ENCODE measurements at places on chromosomes 16 and 17.

GRCh38 chr16:56647641-56648431, 3.9 kb upstream of the MT1B start:
- DNase-seq = peak; percentile 82

DNA sequence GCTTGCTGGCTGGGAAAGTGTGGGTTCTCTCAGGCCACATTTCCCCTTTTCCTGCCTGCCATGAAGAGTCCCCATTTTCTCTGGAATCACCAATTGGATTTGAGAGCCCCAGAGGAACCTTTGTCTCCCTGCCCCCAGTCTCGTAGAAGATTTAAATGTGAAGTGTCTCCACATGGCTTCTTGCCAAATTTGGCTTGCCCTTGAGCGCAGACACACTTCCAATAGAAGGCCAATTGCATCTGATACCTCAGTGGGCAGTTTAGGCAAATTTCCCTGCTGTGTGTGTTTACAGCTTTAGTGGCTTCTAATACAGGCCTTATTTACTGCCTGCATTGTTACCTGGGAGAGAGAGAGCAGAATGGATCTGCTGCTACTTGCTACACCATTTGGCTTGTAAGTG, 29.7 kb downstream of the CDK5R1 start:
- DNase-seq = peak; percentile 50

- no peak for DNase-seq
Measured at GRCh38 chr16:89971495-89972243, 23.1 kb downstream of the DEF8 start.

- no peak for DNase-seq
Measured at GRCh38 chr16:30787613-30788378, 791 bp upstream of the ZNF629 start.

GRCh38 chr17:59007995-59008394, 98.7 kb downstream of the TRIM37 start:
- no peak for DNase-seq

- no peak for DNase-seq
Measured at GRCh38 chr16:15513156-15513555, 78.8 kb downstream of the BMERB1 start.

DNA sequence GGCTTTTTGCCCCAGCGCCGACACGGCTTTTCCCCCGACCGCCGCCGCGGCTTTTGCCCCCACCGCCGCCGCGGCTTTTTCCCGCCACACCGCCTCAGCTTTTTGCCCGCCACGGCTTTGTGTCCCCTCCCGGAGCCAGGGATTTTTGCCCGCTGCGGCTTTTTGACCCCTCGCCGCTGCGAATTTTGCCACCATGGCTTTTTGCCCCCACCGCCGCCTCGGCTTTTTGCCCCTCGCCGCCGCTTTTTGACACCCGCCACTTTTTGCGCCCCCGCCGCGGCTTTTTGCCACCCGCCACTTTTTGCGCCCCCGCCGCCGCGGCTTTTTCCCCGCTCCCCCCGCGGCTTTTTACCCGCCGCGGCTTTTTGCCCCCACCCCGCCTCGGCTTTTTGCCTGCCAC, 1342.5 kb downstream of the TP53TG3F start:
- DNase-seq = peak; percentile 1

DNA sequence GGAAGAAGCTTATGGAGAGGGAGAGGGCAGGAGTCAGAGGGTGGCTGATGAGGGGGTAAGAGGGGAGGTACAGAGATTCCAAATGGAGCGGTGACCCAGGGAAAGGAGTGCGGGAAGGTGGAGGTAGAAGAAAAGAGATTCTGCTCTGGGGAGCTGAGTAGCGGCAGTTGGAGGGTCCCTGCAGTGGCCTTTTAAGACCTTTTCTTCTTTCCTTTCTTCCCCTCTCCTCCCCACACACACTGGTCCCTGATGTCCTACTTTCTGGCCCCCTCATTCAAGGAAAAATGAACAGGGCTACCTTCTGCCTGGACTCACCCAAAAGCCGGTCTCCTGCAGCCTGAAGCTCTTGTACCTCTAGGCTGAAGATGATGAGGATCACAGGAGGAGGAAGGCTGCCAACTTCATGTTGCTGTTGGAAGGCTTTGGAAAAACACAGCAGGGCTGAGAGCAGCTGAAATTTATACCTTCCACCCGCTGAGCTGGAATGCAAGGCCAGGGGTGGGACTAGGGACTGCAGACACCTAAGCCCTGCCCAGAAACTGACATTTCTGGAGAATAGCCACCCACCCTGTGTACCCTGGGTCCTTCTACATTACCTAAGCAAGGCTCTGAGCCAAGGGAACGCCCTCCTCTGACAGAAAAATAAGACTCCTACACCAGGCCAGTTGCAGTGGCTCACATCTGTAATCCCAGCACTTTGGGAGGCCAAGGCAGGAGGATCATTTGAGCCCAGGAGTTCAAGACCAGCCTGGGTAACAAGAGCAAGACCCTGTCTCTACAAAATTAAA, 9.4 kb upstream of the HEATR6 start:
- peak; percentile 33 for DNase-seq

DNA sequence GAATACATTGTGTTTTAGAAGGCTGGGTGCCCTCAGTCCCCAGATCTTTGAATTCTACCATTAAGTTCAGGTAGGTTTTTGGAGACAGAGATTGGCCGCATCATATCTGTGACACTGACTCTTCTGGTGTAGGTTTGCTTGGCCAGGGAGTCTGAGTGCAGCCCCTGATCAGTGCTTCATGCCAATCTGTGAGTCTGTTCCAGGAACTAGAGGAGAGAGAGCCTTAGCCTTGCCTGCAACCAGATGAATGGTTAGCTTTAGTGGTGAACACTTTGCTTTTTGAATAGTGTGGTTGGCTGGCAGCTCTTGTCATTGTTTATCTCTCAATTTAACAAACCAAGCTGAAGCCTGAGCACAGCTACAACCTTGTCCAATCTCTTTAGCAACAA, 87.8 kb downstream of the PLXDC1 start:
- no peak for DNase-seq

DNA sequence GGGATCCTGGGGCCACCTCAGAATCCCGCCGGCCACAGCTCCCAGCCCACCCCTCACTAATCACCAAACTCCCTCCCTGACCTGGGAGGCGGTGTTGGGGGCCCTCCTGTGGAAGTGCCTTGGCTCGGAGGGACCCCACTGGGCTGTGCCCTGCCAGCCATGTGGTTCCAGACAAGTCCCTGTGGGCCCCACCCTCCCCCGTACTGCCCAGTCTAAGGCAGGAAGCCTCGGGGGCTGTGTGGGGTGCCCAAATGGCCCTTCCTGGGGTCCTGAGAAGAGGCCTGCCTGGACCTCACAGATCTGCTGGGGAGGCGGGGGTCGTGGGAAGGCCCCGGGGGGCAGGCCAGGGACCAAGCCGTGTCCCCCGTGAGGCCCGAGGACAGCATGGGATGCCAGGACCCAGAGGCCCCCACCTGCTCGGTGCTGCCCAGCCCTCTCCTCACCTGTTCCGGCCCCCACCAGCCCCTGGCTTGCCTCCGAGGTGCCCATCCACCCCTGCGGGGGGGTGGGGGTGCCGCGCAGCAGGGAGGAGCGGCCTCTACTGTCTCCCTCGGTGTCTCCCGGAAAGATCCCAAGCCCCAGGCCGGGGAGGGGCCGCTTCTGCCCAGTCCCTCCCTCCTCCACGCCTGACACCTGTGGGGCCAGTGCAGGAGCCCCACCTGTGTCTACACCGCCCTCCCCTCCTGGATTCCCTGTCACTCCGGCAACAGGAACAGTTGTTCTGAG, 9.3 kb upstream of the KREMEN2 start:
- DNase-seq = peak; percentile 77

GRCh38 chr16:22635357-22635761, 124.7 kb downstream of the NPIPB5 start:
- DNase-seq = peak; percentile 46

DNA sequence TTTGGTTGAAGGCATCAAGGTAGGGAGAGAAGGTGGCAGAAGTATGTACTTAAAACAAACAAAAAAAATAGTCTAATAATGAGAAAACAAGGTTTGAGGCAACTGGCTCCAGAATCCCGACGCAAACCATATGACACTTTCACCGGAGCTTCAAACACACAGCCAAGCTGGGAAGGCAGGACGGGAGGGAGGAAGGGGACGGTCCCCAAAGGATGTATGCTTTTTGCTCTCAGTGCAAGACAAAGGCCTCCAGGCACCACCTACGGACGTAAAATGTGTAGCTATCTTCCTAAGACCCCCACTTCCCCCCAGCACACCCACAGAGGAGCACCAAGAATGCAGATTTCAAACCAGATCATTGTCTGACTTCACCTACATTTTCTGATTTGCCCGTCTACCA, 102.3 kb downstream of the ZFHX3 start:
- DNase-seq = no peak

DNA sequence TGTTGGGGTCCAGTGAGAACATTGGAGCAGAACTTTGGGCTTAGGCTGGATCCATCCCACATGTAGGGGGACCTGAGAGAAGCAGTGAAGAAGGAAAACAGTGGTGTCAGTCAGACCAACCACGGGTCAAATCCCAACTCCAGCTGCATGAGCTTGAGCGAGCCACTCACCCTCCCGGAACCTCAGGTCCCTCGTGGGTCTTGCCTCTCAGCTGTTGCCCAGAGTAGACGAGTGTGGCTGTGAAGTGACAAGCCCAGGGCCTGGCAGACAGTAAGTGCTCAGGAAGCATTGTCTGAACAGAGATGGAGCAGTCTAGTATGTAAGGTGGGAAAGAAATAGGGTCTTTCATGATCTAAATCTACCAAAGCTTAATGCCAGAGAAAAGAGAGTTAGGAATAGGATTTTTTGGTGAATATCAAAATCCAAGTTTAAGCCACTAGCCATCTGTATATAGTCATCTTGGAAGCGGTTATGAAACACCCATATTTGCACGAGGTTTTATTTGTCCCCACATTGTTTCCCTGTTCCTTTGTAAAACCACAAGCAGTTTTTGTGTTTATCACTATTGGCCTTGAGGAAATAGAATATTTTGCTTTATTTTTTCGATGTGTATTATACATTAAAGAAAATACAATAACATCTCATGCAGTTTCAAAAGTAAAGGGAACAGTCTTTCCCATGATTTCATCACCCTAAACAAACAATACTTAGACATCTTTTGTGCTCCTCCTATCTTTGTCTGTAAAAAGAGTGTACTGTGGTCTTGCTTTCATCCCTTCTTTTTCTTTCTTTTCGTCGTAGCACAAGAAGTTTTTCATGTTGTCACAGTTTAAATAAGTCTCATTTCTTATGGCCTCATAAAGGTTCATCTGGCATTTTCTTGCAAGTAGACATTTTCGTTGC, 112.0 kb downstream of the CLEC16A start:
- no peak for DNase-seq

- peak; percentile 91 for DNase-seq
Measured at GRCh38 chr16:19410435-19411171, 7.1 kb upstream of the TMC5 start.

- no peak for DNase-seq
Measured at GRCh38 chr17:77173104-77173503, 32.3 kb downstream of the SEC14L1 start.

DNA sequence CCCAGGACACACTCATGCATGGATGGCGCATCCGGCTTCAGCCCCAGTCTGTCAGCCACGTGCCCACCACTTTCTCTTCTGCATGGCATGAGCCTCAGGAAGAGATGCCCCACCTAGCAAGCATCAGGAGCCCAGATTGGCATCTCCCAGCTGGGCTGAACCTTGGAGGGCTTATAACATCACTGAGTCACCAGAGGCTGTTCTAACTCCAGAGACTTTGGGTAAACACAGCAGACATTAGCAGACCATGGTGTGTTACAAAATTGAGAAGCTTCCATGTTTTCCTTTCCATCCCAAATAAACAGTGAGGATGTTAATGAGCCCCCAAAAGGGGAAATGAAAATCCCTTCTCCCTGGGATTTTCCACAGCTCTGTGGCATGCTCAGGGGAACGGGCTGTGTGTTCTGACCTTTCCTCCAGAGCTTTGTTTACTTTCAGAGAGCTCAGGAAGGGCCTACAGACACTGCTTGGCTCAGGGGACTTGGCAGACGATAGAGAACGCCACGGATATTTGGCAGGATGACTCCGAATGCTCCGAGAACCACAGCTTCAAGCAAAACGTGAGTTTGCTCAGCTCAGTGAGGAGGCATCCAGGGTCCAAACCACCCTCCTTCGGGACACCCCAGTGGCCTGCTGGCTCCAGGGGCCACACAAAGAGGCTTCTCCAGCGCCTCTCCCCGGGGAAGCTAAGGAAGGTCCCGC, 16.5 kb downstream of the GLP2R start:
- no peak for DNase-seq

DNA sequence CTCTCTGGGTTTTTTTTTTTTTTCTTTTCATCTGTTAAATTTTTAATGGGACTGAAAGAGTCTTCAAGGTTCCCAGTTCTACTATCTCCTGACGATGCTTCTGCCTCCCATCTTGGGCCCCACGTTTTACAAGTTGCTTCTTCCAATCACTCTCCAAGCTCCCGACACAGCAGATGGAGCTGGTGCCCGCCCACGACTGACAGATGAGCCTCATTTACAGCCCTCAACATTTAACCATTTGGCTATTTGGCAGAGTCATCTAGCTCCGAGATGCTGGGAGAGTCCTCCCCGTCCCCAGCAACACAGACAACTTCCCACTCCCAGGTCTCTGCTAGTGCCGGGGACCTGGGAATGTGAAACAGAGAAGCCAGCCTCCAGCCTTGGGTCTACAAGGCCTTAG, 276.9 kb downstream of the SHISA9 start:
- no peak for DNase-seq

- peak; percentile 62 for DNase-seq
Measured at GRCh38 chr16:10514369-10515055, 65.9 kb downstream of the EMP2 start.

GRCh38 chr16:85090873-85091521, 21.3 kb downstream of the CIBAR2 start:
- DNase-seq = peak; percentile 53

GRCh38 chr16:12197812-12198211, 221.3 kb downstream of the SNX29 start:
- DNase-seq = no peak

DNA sequence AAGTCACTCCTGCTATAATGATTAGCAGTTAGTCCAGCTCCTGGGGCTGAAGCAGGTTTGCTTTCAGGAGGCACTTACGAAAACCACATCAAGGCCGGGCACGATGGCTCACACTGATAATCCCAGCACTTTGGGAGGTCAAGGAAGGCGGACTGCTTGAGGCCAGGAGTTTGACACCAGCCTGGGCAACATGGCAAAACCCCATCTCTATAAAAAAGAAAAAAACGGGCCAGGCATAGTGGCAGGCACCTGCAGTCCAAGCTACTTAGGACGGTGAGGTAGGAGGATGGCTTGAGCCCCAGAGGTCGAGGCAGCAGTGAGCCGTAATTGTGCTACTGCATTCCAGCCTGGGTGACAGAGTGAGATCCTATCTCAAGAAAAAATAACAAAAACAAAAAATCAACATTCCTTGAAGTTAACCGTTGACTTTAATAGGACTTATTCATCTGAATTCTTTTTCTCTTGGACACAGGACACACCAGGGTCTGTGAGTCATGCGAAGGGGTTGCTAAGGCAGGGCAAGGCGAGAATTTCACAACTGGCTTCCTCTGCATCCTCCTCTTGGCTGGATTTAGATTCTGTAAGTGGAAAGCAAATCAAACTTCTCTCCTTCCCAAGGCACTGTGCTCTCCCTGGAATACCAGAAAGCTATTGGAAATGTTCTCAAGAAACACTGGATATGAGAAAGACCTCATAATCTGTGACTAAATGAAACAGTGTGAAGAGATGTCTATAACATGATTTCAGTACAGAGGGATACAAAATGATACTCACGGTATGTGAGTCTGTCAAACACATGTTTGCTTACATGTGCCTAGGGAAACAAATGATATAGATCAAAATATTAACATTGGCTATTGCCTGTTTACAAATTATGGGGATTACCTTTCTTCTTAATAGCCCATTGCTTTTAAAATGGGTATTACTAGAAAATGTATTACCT, 99.5 kb downstream of the SYCE1L start:
- no peak for DNase-seq
